ENCODE measurements at places on chromosomes 2 and 18.

- no peak for DNase-seq
Measured at GRCh38 chr2:104077573-104077972, 776.3 kb upstream of the POU3F3 start.

DNA sequence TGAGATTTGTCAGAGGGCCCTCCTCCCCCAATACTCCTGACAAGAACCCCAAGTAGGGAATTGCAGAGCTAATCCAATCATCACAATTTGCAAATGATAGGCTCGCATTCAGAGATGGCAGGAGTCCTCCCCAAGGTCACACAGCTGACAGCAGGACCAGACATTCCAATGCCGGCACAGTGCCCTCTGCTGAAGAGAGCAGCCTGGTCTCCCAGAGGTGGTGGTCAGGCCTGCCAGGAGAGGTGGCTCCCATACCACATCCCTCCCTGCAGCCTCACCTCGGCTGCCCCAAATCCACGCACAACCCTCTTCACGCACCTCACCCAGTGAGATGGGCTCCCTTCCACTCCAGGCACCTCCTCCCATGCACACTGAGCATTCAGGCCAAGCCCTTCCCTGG is 25.4 kb downstream of the EN1 start:
- DNase-seq: no peak

GRCh38 chr2:228224410-228224809 is 42.9 kb upstream of the SPHKAP start:
- DNase-seq: peak; percentile 0

- DNase-seq: no peak
Measured at GRCh38 chr2:174607989-174608865, 10.6 kb upstream of the WIPF1 start.

GRCh38 chr18:76005632-76006208 is 489.3 kb downstream of the ZNF516 start:
- no peak for DNase-seq

GRCh38 chr2:85111819-85112281 is 21.3 kb upstream of the TCF7L1 start:
- no peak for DNase-seq

GRCh38 chr2:204541637-204542036 is 3.6 kb upstream of the PARD3B start:
- no peak for DNase-seq

Data from GM04504 (cell line).